ENCODE measurements at places on chromosomes 1 and 21.

DNA sequence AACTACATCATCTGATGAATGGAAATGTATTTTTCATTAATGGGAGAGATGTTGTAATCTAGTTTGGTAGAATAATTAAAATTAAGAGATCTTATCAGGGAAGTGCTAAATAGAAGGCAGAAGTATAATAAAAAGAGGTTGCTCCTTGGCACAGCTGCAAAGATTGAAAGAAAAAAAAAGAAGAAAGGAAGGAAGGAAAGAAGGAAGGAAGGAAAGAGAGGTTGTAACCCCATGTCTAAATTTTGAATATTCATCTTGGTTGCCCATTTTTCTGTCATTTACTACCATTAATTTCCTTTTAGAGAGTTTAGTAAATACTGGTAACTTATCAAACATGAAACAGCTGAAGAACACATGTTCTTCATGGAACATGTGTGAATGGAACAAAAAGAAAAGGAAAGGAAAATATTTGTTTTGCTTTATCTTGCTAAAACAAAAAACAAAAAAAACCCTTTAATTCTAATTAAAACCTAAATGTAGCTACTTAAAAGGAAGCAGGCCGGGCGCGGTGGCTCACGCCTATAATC lies 10.5 kb upstream of the MDM4 start:
- no peak for DNase-seq

DNA sequence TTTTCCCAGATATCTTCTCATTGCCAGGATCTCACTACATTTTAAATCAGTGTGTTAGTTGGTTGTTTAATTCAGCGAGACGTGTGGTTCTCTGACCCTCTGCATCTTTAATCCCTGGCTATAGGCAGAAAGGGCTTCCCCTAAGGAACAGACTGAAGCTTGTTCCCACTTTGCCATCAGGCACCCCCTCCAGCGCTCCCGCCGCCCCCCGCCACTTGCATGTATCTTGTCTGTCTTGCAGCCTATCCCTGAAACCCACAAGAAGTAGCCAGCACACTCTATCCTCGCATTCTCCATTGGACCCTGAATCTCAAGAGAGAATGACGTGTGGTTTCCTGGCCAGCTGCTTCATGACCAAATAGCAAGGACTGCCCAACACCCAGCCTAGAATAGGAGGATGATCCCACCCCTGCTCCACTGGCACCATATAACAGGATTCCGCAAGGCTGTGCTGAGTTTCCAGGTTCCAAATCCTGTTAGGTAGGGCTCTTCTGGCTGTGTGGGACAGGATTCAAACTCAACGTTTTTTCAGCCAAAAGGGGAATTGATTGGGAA lies 7.8 kb downstream of the CLDN19 start:
- no peak for DNase-seq

GRCh38 chr1:210129092-210129491 lies 103.5 kb upstream of the SERTAD4 start:
- no peak for DNase-seq

DNA sequence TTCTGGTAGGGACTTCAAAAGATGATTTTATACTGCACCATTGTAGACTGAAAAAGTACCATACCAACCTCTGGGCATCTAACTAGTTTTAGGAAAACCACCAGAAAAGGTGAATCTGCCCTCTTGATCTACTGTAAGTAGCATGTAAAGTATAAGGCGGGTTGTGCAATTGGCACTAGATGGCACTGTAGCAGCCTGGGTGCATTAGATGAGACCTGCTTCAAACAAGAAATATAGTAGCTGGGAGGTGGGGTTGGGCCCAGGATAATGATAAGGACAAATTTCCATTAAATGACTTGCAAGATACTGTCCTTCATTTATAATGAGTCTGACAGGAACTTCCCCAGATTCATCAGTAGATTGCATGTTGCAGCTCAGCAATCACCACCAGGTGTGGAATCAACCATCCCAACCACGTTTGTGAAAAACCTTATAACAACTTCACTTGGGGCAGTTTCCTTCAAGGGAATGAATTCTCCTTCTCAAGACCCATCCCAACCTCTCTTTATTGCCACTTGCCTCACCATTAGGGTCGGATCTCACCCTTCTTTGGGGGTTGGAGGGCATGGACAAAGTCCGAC lies 37.3 kb upstream of the IL10 start:
- no peak for DNase-seq

All from stimulated activated CD8-positive, alpha-beta memory T cell treated with anti-CD3 and anti-CD28 coated beads, Interleukin-7, amount 100 ng/mL, for 1 hour (primary cell).